ENCODE measurements at places on chromosomes 5 and 9.

DNA sequence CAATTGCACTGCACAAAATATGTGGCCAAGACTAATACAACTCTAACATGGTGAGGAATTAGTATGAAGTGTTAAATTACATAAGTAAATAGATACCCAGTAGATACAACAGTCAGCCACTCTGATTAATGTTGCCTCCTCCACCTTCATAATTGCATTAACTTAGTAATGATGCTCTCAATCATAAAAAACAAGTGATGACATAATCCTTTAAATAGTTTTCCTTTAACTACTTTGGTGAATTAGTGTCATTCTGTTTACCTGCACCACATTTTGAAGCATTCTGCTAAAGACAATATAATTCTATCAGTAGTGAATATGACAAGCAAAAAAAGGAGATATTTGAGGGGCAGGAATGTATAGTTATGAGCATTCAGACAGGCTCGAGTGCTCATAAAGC, 265.9 kb upstream of the SLC24A2 start:
- no peak for DNase-seq

DNA sequence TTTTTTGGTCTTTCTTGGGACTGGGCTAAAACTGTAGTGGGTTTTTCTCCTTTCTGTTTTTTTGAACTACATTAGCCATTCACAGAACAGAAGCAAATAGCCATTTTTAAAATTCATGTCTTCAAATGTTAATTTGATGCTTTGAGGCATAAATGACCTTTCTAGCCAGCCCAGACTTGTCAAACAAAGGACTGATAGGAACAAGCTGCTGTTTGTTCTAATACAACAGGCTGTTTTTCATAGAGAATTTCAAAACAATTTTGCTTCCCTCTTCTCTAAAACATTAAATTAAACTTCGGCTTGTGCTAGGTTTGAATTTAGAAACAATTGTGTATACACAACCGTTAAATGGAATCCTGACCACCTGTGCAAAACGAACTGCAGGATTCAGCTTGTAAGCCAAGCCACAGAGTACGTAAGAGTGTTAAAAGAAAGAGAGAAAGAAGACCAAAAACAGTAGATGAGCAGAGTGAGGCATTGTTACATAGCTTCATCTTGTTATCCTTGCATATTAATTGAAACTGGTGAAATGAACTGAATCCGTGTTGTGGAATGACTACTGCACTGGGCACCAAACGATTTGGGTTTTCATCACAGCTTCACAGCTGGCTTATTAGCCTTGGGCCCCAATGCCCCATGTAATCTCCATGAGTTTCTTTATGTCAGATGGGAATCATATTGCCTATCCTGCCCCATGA, 100.0 kb downstream of the ZSWIM6 start:
- no peak for DNase-seq

GRCh38 chr9:95494416-95495371, 22.1 kb downstream of the PTCH1 start:
- peak; percentile 68 for DNase-seq

DNA sequence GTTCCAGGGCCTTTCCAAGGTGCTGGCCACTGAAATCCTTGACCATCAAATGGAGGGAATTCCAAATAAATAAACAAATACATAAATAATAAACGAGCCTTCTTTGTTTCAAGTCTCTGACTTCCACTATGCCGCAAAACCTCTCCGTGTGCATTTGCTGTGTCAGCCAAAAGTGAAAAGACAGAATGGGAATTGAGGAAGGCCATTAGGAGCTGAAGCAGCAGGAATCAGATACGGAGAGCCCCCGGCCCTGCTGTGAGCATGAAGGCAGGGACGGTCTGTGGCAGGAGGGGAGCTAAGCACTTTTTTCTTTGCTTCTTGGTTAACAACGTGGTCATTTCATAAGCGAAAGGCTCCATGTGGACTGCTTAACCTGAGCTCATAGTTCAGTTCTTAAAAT, 26.1 kb downstream of the PLPPR1 start:
- DNase-seq: no peak

- no peak for DNase-seq
Measured at GRCh38 chr5:80919678-80920196, 40.4 kb upstream of the RASGRF2 start.

DNA sequence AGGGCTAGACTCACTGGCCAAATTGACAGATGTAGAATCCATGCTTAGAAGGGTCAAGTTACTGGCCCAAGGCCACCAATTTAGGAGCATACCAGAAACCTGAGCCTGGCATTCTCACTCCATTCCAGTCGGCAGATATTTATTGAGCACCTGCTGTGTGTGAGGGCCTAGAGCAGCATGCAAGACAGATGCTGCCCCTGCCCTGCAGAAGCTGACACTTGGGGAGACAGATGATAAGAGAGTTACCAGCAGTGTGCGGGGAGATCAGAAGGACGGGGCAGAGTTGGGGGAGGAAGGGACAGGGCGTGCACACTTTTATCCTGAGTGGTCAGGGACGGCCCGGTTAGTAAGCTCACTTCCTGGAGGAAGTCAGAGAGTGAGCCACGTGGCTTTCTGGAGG, 111.5 kb upstream of the RAPGEF1 start:
- DNase-seq: no peak

Measured in stimulated activated CD8-positive, alpha-beta memory T cell treated with anti-CD3 and anti-CD28 coated beads, Interleukin-12 subunit alpha, Interleukin-12 subunit beta, amount 100 ng/mL, for 4 hours (primary cell).